ENCODE measurements at places on chromosomes 3 and 15.

GRCh38 chr15:42604894-42605744 lies 29.7 kb downstream of the STARD9 start:
- no peak for DNase-seq

- no peak for DNase-seq
Observed at GRCh38 chr3:147914532-147914931, 505.4 kb downstream of the ZIC1 start.

- DNase-seq = no peak
Observed at GRCh38 chr3:167773584-167773983, 38.1 kb downstream of the SERPINI1 start.

DNA sequence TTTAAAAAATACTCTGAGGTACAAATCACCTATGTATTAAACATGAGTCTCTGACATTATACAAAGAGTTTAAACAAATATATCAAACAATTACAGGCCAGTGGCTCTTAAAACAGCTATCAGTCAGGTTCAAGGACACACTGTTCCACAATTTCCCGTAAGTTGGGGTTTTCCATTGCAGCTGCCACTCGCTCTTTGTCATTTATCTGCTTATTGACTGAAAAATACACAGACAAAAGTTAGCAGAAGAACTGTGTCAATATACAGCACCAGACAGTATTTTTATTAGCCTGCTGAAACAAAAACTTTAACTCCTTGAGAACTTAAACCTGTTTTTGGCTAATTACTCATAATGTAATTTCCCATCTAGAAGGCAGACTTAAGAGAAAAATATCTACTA lies 20.8 kb downstream of the CIAO2A start:
- DNase-seq = no peak

- DNase-seq = no peak
Observed at GRCh38 chr3:158961911-158962310, 160.1 kb downstream of the MFSD1 start.

DNA sequence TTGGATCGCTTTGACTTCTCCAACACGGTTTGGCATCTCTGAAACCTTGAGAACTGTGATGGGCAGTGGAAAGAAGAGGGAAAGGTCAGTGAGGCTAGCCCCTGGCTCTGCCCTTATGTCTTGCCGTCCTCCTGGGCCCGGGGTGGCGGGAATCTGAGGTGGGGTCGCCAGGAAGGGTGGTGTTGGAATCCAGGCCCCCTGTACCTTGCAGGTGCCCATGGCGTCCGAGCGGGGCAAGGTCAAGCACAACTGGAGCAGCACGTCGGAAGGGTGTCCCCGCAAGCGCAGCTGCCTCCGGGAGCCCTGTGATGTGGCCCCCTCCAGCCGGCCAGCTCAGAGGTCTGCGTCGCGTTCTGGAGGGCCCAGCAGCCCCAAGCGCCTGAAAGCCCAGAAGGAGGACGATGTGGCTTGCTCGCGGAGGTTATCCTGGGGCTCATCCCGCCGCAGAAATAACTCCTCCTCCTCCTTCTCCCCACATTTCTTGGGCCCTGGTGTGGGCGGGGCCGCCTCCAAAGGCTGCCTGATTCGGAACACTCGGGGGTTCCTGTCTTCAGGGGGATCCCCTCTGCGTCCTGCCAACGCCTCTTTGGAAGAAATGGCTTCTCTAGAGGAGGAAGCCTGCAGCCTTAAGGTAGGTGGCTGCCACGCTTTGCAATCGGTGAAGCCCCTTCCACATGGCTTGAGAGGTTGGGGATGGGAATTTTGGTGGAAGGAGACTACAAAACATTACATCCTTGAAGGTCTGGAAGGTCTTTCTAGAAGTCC lies 907 bp downstream of the TATDN2 start:
- DNase-seq = no peak

- no peak for DNase-seq
Observed at GRCh38 chr15:65979316-65979715, 110.0 kb downstream of the RAB11A start.

- no peak for DNase-seq
Observed at GRCh38 chr3:72894976-72895552, 7.2 kb downstream of the GXYLT2 start.

DNA sequence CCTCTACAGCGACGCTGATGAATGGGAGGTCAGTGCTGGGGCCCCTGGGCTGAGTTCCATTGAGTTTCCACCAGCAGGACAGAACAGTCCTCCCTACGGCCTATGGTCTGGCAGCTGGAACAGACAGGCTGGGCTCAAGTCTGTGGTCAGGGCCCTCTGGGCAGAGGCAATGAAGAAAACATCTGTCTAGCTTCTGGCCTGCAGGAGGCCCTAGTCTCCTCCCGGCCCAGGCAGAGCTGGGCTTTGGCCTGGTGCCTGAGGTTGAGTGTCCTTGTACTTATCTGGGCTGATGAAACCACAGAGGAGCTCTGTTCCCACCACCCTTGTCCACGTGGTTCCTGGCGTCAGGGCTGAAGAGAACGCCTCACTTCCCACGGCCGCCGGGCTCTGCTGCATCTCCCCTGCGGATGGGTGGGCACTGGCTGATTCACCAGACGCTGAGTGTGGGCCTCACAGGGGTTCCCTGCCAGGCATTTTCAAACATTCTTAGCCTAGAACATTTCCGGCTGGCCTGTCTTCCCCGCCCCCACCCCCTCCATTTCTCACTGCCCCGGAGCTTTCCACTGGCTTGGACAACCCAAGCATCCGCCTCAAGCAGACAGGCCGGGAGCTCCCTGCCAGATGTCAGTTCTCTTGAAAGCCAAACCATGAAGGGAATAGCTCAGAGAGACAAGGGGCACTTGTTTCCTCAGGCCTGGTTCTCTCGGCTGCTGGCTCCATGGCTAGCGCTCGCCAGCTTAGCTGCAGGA lies 20.3 kb downstream of the PPCDC start:
- DNase-seq = no peak

- DNase-seq = no peak
Observed at GRCh38 chr3:11126653-11127052, 27.6 kb upstream of the HRH1 start.

DNA sequence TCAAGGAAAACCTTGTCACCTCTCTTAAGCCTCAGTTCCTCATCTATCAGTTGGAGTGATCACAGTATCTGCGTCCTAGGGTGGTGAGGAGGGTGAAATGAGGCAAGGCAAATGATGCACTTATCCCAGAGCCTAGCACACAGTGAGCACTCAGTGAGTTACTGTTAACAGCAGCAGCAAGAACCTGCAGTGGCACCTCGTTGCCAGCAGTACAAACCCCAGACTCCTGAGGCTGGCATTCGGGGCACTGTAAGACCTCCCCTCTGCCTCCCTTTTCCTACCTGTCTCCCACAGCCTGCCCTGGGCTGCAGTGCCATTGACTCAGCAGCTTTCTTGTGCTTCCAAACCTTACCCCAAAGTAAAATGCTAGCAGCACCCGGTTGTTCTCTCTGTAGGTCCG lies 82.9 kb upstream of the EIF1B start:
- no peak for DNase-seq

- DNase-seq = no peak
Observed at GRCh38 chr3:8802256-8802655, 32.8 kb upstream of the OXTR start.

DNA sequence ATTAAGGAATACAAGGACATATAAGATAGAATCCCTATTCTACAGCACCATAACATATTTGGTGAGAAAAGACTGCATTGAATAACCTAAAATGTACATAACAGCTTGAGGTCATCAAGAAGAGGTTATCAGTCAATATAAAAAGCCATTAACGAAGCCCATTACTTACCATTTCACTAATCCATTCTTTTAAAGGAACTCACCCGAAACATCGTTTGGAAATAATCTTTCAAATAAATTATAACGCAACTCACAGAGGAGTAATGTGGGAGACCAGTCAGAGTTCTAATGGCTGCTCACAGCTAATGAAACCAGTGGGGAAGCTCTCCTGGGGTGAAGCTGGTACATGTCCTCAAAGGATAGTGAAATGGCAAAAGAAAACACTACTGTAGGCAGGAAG lies 188.4 kb downstream of the TBC1D5 start:
- DNase-seq = no peak

- no peak for DNase-seq
Observed at GRCh38 chr3:72820415-72820814, 27.8 kb downstream of the SHQ1 start.

GRCh38 chr15:57455929-57456328 lies 79.6 kb downstream of the CGNL1 start:
- DNase-seq = no peak

DNA sequence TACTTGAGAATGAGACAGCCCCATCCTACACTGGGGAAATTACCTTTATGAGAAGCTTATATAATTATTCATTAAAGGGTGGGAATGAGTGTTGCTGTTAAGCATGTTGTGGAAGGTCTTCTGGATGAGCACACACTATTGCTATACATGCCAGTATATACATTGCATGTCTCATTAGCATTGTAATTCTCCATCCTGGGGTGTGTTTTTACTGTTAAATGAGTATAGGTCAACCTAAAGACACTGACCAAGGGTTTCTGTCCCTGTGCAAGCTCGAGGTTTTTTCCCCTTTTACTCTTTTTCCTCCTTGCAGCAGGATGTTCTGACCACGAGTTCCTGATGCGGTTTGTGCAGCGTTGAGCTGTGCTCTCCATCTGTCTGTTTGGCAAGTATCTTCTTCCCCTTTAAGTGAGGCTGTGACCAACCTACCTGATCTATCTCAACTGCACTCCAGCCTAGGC lies 7.2 kb upstream of the IVD start:
- no peak for DNase-seq

DNA sequence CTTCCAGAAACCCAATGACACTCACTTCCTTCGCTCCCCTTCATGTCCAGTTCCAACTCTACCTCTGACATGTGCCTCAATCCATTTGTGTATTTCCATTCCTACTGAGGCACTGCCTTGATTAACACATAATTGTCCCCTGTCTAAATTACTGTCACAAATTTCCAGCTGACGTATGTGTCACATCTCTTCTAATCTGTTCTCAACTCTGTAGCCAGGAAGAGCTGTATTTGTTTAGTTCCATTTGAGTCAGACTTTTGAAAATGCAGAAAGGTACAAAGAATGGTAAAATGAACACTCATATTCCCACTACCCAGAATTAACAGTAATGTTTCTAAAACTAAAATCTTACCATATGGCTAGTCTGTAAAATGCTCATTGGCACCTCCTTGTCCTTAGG lies 299.0 kb upstream of the GADL1 start:
- DNase-seq = no peak

DNA sequence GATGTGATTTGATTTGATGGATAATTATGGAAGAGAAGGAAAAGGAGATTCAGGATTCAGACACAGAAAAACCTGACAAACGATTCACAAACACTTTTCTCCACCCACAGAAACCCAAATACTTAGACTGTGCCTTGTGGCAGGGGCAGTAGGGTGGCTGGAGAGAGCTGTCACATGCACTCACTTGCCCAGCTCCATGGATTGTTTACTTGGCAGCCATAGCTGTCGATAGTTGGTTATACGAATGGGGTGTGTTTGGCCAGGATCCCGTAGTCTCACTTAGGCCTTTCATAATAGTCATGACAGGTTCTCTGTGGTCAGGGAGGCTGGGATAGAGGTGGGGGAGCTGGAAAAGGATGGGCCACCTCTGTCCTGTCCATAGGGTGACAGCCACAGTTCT lies 76.9 kb downstream of the CACNA1D start:
- no peak for DNase-seq

- no peak for DNase-seq
Observed at GRCh38 chr3:187025656-187026316, 95.5 kb downstream of the ST6GAL1 start.

- DNase-seq = no peak
Observed at GRCh38 chr3:172176061-172176770, 136.8 kb downstream of the FNDC3B start.

DNA sequence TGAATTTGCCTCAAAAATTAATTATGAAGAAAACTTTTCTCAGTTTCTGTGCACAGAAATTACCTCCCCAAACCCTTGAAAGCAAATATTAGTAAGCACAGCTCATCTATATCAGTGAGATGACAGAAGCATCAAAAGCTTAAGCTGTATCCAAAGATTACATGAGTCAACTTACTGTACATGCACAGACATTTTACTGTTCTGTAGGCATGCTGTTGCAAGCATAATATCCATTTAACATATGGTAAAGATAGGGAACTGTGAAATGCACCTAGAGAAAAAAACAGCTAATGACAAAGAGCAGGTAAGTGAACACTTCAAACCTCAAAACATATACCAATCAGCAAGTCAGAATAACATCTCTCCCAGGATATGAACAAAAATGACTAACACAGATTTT lies 20.9 kb downstream of the SHOX2 start:
- DNase-seq = no peak

DNA sequence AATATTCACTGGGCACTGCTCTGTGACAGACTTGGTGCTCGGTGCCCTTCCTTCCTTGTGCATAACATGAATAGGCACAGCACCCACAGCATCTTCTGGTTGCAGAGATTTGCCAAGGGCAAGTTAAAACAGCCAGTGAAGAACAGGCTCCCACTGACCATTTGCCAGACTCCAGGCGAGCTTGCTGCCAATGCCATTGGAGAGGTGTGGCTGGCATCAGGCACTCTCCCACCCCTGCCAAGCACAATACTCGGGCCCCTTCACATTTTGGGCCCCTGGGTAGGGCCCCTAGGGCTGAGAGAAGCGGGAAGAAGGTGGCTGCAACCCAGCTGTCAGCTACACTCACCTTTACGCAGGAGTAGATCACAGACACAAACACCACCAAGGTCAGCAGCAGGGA lies 112.1 kb downstream of the SEC22A start:
- no peak for DNase-seq

DNA sequence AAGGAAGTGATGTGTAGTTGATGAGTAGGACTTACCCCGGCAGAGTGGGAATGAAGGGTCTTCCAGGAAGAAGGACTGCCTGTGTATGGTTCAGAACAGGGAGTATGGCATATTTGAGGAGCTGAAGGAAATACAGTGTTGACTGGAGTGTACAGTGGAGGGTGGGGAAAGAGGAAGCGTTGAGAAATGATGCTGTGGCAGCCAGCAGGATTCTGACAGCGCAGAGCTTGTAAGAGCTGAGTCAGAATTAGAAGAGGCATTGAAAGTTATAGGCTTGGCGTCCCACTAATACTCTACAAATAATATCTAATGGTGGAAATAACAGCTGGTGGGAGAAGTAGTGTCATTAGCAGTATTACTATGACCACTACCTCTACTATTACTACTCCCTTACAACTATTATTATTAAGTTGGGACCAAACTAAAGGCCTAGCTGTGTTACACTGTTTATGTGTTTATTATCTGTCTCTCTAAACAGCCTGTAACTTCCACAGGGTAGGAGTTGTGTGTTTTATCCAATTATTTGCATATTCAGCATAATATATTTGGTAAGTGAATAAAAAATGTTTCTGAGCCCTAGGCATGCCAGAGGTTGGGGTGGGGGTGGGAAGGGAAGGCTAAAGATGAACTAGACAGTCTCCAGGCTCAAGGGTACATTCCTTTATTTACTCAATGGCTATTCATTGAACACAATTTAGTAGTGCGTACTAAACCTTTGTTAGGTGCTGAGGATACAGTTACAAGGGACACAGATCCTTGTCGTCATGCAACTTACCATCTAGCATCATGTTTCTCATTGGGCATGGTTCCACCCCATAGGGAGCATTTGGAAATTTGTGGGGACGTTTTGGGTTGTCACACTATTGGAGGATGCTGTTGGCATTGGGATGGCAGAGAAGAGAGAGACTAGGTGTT lies 428.8 kb upstream of the ONECUT1 start:
- no peak for DNase-seq

All from cerebellar nuclear complex (tissue), 1 donor.